ENCODE measurements at places on chromosomes 3 and 15.

GRCh38 chr3:103729547-103729946 is 1294.7 kb downstream of the ZPLD1 start:
- no peak for DNase-seq

DNA sequence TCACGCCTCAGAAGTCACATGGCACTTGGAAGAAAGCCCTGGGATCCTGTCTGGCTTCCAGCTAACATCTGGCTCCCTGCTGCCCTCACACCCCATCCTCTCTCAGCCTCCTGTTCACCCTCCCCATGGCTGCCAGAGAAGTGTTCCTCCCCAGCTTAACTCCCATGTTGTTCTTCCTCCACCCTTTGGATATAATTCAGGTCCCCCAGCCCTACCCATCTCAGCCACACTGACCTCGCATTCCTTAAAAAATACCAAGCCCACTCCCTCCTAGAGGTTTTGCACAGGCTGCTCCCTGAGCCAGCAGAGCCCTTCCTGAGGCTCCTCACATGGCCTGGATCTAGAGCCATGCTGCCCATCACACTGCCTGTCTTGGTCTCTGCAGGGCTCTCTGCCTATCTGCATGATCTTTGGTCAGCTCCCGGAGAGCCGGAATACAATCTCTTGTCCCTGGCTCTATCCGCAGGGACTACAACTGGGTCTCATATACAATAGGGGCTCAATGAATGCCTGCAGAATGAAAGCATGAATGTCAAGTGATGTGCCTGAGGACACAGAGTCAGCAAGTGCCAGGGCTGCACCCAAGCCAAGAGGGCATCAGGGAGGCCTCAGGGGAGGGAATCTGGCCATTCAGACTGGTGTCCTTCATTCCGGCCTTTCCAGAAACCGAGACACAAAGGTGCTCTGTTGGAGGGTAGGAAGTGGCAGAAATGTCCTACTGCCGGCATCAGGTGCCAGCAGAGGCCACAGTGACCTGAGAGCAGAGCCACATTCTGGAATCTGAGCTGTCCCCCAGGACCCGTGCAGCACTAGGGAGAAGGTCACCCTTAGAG is 3.8 kb upstream of the TKT start:
- DNase-seq = no peak

DNA sequence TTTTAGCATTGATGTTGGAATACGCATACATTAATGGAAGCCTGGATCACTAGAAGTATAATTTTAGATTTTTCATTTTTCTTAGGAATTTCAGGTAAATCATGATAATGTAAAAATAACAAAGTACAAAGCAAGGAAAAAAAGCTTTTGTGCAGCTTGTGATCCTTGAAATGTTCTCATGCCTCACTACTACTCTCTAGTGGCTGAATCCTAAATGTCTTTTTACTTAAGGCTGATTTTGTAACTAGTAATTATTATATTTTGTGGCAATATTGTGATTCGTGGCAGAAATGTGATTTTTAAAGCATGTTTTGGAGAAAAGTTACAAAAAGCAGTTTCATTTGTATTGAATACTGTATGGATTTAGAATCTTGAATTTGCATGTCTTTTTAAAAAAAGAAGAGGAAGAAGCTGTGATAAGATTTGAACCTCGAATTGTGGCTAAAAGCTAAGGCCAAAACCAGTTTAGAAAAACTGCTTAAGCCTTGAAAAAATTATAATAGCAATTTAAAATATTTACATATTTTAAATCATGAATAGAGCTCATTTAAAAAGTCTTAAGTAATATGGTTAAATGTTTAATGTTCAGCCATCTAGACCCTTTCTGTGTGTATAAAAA is 39.0 kb downstream of the U2SURP start:
- DNase-seq = peak; percentile 68

DNA sequence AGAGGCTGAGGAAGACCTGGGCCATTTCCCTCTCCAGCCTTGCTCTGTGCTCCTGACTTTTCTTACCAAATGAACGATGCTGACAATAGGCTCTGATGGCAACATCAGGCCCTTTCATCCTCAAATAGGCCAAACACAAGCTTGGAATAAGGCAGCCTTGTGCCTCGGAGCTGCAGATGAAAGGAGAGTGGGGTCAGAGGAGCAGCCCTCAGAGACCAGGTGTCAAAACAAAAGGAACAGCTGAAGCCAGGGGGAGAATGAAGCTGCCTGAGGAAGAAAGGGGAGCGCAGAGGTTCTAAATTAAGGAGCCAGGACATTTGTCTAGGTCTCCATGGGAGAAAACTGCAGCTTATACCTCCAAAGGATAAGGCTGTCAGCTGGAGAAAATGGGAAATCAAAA is 5.1 kb downstream of the BFSP2 start:
- DNase-seq = no peak

DNA sequence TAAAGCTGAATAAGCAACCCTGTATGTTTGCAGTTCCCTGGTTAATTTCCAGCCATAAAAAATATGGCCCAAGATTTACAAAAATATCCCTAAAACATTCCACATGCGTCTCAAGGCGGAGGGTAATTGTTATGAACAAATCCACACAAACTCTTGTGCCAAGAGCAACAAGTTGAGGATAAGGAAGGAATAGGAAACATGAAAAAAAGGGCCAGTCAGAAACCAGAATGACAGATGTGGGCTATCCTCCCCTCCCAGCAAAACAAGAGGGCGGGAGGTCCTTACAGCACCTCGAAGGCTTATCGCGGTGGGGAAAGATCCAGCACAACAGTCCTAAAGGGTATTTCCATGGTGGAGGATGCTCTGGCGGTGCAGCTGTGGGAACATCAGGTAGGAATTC is 155.6 kb upstream of the HES1 start:
- no peak for DNase-seq

DNA sequence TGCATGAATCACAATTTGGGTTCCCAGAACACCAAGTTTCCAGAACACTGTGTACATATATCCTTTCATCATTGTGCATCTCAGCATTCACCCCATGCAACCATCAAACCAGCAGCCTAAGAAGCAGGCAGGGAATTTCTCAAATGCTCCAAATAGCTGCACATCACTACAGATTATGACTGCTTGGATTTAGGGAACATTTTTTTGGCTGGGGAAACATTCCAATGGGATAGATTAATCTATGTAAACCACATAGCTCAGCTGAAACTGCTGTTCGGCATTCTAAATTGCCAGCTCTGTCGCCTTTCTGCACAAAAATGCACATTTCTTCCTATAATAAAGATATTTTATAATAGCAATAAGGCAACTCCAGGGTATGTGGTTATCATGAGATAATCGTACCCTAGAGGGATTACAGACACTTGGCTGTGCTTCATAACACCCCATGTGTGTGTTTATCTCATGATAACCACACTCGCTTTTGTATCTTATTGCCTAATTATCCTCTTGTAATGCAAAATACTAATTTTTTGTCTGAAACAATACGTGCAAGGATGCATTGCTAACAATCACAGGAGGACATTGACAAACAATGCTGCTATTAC is 483.7 kb upstream of the DPH6 start:
- no peak for DNase-seq

GRCh38 chr3:13251166-13251903 is 168.8 kb downstream of the NUP210 start:
- no peak for DNase-seq

GRCh38 chr3:12356996-12357395 is 68.1 kb downstream of the PPARG start:
- no peak for DNase-seq

- DNase-seq = no peak
Observed at GRCh38 chr3:186417791-186418190, 55.8 kb upstream of the DGKG start.

GRCh38 chr15:60838206-60838605 is 359.3 kb upstream of the ICE2 start:
- DNase-seq = no peak

DNA sequence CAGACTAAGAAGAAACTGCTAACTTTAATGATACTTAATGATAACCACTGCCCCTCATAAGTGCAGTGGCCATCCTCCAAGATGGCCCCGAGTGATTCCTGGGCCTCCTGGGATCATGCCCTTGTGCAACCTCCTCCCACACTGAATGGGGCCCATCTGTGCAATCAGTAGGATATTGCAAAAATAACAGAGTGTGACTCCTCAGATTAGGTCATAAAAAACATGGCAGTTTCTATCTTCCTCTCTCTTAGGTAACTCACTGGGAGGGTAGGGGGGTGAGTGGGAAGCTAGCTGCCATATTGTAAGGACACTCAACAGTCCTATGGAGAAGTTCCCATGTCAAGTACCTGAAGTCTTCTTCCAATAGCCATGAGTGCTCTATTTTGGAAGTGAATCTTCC is 173.0 kb downstream of the SHQ1 start:
- peak; percentile 12 for DNase-seq

GRCh38 chr3:43000387-43000786 is 21.3 kb downstream of the GASK1A start:
- no peak for DNase-seq

DNA sequence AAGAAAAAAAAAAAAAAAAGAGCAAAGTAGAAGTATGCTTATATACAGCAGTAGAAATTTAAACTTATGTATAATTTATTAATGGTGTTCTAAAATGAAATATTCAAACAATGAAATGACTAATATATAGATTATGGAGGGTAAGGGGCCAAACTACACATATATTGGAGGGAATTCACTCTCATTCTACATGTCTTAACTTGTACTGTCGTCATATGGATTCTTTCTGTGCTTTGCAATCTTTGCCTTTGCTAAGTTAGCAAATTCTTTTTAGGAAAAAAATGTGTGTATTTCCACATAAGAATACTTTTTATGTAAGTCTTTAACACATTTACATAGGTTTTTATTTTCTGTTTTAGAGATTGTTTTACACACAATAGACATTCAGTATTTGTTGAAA is 118.9 kb upstream of the MBNL1 start:
- DNase-seq = no peak

GRCh38 chr15:63539998-63540397 is 35.6 kb downstream of the USP3 start:
- no peak for DNase-seq

GRCh38 chr15:51274956-51275355 is 63.4 kb downstream of the CYP19A1 start:
- DNase-seq = no peak

GRCh38 chr3:50405249-50405648 is 45.9 kb upstream of the TMEM115 start:
- DNase-seq = peak; percentile 72

- no peak for DNase-seq
Observed at GRCh38 chr3:153414982-153415381, 253.0 kb downstream of the RAP2B start.

DNA sequence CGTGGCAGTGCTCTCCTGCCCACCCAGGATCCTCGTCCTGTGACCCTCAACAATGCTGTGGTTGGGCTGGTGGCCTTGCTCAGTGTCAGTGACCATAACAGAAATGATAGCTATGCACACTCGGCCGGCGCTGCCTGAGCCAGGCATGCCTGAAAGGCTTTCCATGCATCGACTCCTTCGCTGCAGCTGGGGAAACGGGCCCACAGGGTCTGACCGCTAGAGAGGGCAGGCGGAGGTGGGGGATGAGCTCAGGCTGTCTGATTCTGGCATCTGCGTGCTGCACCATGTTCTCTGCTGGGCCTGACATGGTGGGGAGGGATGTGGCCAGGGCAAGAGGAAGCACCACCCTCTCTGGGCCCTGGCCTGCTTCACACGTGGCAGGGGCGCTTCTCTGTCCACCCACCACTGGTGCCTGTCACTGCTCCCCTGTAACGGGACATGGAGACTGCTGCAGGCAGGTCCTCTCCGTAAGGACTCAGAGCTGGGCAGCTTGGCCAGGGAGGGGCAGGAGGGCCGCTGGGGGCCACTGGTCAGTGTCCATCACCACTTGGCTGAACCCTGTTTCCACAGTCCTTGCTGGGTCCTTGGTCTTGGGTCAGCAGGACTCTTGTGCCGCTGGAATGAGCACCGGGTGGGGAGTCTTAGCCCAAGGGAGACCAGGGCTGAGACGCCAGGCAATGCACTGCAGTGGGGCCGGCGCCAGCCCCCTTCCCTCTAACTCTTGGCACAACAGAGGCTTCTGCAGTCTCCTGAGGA is 64.1 kb upstream of the RPL32 start:
- no peak for DNase-seq

GRCh38 chr3:143551761-143552160 is 296.5 kb downstream of the SLC9A9 start:
- DNase-seq = peak; percentile 18

DNA sequence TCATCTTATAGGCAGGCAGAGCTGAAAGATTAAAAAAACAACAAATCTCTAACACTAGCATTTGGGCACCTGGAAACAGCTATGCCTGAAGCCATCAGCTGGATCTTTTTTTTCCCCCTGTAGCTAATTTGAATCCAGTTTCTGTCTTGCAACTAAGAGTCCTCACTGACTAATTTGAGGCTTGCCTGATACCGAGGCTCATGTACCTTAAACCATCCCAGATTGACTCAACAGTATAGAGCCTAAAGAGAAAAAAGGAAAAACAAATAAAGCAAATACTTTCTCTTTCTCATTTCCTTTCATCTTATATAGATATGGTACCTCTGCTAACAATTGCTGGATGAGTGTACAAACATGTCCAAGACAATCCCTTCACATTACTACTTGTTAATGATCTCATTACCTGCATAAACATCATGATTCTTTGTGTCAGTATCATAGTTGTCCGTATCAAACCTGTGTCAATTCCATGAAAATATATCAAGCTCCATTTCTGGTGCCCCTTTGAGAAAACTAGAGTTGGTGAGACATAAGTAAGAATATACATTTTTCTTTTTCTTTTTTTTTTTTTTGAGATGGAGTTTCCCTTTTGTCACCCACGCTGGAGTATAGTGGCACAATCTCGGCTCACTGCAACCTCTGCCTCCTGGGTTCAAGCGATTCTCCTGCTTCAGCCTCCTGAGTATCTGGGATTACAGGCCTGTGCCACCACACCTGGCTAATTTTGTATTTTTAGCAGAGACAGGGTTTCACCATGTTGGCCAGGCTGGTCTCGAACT is 43.1 kb downstream of the BHLHE40 start:
- no peak for DNase-seq

- DNase-seq = no peak
Observed at GRCh38 chr3:66502245-66502874, 1.5 kb upstream of the LRIG1 start.

DNA sequence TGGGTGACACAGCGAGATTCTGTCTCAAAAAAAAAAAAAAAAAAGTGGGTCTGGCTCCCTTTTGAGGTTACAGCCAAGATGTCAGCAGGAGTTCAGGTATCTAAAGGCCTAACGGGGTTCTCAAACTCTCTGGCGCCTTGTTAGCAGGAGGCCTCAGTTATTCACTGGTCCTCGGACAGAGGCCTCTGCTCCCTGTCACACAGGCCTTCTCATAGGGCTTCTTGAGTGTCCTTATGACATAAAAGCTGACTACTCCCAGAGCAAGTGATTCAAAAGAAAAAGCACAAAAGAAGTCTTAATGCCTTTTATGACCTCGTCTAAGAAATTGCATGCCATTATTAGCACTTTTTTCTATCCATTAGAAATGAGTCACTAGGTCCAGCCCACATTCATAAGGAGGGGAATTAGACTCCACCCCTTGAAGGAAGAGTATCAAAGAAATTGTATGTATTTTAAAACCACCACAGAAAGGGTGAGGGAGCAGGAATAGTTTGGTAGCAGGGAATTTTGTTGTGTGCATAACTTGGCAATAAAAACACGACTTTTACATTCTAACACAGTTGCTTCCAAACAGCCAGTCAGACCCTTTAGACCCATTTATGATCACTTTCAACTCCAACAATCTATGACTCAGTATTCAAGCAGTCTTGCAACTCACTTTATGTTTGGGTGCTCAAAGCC is 90.3 kb downstream of the MEX3B start:
- DNase-seq = no peak

Data from hematopoietic multipotent progenitor cell treated with erythropoietin and hydrocortisone succinate and interleukin-3 and kit ligand, for 4 days (in vitro differentiated cells).